GM20000 (cell line): ENCODE measurements at places on chromosomes 6 and 20.

- no peak for DNase-seq
These were observed 381.1 kb upstream of the ZFP64 start for GRCh38 chr20:52572687-52573086.

GRCh38 chr6:46891252-46891795, 30.4 kb downstream of the ADGRF5 start:
- DNase-seq = no peak

DNA sequence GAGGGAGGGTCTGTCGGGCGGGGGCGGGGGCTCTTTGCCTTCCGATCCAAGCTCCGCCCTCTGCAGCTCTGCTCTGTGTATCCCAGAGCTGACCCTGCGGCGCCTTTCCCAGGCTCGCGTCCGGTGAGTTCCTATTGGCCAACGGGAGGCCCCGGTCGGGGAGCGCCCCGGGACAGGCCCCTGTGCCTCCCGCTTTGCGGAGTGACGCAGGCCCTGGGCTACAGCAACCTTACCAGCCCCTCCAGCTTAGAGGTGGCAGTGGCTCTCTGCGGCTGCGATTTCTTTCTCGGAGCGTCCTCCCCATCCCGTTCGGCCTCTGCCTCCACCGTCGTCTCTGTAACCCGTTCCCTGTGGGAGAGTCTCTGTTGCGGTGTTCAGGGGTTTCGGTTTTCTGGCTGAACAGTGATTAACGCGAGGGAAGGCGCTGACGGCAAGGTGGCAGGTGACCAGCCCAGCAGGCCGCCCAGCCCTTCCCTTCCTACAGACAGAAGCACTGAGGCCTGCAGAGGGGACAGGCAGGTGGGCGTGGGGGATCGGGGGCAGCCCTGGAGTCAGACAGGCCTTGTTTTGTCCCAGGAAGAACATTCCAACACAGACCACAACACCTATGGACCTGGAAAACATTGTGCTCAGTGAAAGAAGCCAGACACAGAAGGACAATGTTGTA, 18.1 kb upstream of the CEBPB start:
- DNase-seq = no peak

DNA sequence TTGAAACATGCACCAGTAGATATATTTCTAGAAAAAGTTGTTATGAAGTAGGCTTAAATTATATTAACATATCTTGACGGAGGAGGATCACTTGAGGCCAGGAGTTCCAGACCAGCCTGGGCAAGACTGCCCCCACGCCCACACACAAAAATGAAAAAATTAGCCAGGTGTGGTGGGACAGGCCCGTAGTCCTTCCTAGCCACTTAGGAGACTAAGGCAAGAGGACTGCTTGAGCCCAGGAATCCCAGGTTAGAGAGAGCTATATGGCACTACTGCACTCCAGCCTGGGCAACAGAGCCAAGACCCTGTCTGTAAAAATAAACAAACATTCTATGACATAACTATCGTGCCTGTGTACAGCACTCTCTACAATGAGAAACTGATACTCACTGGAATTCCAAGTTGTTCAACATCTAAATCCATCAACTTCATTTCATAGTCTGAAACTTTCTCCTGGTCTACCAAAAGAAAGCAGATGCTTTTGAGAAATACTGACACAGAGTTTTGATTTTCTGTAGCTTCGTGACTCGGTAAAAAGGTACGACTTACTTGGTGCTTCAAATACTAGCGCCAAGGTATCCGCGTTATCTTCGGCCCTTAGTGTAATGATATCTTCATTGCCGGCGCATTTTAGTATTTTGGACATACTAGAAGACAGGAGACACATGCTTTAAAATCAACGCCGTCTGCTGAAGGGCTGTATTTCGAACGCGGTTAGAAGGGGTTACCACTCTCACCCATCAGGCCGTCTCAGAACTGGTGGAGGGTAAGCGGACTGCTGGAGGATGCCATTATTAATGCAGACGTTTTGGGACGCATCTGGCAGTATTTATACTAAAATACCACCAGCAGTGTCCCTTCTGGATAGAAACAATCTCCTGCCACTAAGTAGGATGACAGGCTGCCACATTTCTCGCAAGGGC, 1.3 kb downstream of the PCNA start:
- DNase-seq = no peak

DNA sequence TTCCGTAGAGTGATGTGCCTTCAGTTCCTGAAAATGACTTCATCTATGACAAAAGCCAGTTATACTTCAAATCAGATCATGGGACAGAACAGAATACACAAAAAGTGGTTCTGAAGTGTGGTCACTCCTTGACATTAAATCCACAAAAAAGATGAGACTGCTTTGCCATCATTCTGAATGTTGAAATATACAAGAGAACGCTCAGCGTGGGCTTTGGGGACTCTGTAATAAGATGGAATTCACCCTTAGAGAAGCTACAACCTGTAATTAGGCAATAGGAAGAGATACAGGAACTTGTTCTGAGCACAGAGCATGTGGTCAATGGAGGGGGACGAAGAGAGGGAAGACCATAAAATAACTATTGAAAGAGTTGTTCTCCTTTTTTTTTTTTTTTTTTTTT, 184.3 kb downstream of the CARMIL1 start:
- no peak for DNase-seq

DNA sequence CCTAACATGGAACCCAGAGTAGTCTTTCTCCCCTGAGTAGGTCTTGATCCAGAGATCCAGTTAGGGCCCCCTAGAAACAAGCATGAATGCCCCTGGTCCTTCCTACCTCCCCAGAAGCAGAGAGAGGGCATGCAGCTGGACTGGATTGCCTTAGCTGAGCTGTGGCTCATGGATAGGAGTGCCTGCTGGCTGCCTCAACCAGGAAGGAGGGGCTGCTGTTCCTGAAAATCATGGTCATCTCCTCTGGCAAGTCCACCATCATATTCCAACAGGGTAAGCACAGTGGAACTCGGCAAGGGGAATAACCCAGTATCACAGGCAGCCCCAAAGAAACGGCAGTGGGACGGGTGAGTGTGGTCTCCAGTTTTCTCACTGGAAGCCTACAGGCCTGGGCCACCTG, 53.1 kb upstream of the ENTPD6 start:
- DNase-seq = no peak

DNA sequence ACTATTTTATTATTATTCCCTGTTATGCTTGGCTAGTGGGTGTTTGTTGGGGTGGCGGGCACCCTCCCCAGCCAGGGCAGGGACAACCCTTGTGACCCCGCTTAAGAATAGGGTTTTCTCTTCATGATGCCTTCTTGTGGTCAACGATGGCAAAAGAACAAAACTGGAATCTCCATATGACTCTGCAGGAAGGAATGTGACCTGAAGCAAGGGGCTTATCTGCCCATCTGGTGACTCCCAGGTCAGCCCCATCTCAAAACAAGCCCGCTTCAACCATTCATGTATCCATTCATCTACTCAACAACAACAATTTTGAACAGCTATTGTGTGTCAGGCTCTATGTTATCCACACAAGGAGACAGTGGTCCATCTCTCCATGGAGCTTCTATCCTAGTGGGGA, 30.9 kb upstream of the TGM6 start:
- no peak for DNase-seq

DNA sequence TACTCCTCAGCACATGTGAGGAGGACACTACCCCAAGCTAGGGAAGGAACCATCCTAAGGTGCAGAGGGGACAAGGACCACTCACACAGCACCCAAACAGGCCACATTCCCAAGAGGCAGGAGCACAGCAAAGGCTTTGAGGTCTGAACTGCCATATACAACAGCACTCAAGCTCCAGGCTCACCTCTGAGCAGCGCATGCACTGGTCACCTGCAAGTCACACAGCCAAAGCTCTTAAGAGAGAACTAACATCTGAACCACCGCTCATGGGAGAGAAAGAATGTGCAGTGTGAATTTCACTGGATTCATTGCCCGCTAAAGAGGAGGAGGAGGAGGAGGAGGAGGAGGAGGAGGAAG, 31.0 kb downstream of the NPEPL1 start:
- no peak for DNase-seq

GRCh38 chr6:167030222-167031072, 31.2 kb downstream of the CEP43 start:
- no peak for DNase-seq

DNA sequence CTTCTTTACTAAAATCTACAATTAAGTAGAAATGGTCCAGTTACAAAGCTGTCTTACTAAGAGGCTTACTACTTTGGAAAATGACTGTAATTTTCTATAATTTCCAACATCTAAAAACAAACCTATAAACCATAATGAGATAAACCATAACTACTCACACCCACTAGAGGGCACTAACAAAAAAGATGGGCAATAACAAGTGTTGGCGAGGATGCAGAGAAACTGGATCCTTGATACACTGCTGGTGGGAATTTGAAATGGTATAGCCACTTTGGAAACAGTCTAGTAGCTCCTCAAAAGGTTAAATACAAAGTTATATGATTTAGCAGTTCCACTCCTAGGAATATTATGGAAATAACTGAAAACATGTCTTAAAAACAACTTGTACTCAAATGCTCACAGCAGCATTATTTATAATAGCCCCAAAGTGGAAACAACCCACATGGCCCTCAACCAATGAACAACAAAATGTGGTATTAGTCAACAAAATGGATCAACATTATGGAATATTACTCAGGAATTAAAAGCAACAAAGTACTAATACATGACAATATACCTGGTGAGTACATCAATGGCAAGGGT, 50.6 kb downstream of the GJA10 start:
- DNase-seq = no peak

DNA sequence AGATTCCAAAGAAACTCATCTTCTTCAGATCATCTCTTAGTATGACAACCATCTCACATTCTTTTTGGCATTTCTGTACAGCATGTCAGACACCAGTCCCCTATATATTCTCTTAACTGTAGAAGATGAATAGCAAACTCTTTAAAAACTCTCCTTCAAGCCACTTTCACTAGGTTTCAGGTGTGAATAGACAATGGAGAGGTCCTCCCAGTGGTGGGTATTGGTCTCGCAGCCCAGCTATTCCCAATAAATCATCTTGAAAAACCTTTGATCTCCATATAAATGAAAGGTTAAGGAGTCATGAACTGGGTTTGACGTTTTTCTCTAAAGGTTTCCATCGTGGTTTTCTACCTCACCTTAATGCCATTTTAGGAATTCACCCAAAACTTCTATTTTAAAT, 180.0 kb downstream of the GJA1 start:
- no peak for DNase-seq

GRCh38 chr6:107524626-107525025, 34.7 kb downstream of the SOBP start:
- no peak for DNase-seq

GRCh38 chr6:56772737-56773184, 130.1 kb upstream of the DST start:
- DNase-seq = no peak

DNA sequence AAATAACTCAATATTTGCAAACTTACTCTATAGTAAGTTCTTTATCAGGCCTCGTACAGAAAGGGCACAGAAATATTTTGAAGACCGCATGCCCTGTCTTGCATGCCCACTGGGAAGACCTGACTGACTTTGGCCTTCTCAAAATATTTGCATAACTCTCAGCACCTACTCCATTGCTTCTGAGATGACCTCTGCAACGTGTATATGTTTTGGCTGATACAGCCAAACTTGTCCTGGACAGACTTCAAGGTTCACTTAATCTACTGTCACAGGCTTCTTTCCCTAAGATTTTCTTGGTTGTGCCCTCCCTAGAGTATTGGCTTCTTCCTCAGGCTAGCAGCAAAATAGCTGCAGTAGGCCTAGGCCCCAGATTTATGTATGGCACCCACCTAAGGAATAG, 21.5 kb upstream of the SERINC3 start:
- DNase-seq = no peak

DNA sequence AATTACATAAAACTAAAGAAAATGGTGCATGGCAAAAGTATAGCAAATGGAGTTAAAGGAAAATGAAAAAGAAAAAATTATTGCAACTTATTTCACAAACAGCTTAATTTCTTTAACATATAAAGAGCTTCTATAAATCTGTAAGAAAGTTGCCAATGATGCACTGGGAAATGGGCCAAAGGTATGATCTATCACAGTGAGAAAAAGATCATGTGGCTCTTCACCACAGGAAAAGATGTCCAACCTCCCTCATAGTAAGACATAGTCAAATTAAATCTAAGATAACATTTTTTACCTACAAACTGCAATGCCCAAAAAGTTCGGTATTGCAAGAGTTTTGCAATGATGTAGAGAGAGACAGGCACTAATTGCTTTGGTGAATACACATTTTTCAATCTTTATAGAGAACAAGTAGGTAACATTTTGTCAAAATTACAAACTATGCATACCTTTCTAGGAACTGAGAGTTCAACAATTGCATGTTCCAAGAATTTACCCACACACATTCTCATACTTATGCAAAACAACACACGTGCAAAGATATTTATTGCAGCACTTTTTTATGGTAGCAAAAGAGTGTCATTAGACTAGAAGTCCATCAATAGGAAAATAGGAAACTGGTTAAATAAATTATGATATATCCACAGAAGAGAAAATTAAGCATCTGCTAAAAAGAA, 372.6 kb downstream of the QKI start:
- no peak for DNase-seq
